ENCODE measurements at places on chromosomes 12 and 14. TPM values are rescaled to one million over a fixed set of nuclear protein-coding genes. Genes with fewer than 3 reads are reported as not detected.

DNA sequence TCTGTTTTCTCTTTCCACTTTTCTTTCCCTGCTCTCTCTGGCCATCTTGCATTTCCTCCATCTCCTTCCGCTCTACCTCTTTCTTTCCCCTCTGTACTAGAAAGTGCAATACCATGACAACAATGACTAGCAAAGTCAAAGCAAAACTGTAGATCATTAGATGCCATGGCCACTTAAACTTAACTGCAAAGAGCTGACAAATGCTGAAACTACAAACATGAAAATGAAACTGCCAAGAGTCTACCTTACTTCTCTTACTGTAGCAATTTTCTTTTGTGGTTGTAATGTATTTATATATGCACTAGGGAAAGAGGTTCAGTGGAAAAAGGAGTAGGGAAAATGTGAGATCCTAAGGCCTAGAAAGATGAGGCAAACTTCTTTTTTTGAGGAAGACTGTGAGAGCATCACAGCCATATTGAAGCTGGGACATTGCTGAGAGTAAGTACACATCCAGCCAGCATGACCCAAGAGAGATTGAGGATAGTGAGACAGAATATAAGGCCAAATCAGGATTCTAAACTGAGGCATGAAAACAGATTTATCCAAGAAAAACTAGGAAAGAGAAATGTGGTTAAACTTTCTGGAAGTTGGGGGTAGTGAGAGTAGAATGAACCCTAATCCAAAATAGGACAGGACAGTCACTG is 276.6 kb upstream of the NAV3 start:
- DNase-seq, result no peak

- no peak for DNase-seq
Measured at GRCh38 chr12:94686834-94687628, 36.7 kb upstream of the TMCC3 start.

- peak; percentile 96 for DNase-seq
Measured at GRCh38 chr14:71372411-71372838, 465.2 kb downstream of the PCNX1 start.

DNA sequence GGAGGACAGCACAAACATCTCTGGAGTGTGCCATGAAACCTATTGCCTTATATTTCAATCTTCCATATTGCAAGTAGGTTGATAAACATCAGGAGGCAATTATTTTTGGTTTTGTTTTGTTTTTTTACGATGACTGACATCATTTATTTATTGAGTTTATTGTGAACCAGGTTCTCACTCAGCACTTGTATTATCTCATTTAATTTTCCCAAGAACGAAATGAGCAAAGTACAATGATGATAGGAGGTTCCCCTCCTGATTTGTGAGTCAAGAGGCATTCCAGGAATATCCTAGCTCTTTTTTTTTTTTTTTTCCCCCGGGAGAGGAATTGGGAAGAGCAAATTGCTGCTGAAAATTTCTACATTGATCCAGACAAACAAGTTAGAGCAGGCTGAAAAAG is 4.7 kb downstream of the SOCS2 start:
- DNase-seq, result no peak

DNA sequence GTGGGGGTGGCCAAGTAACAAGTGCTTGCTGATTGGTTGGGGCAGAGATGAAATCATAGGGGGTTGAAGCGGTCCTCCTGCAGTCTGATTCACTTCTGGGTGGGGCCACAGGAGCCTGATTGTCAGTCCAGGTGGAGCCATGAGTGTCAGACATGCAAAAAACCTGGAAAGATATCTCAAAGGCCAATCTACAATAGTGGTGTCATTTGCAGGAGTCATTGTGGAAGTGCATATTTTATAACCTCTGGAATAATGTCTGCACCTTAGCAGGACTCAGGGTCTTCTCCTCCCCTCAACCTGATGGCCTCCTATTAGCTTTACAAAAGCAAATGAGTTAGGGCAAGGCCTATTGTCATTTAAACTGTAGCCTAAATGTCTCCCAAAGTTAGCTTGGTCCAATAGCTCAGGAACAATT is 241.4 kb downstream of the NUAK1 start:
- DNase-seq, result no peak

DNA sequence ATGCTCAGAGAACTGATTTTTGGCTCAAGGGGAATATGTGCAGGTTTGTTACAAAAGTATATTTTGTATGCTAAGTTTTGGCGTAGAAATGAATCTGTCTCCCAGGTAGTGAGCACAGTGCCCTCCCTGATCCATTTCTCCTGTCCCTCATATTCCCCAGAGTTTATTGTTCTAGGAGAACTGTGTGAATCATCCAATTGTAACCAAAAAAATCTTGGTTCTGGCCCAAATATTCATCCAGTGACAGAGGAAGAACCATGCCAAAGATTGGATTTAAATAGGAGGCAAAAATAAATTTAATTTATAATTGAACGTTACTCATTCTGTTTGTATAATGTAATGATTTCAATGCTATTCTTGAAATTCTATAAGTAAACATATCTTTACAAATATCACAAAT is 4.8 kb downstream of the CATSPERB start:
- no peak for DNase-seq

- DNase-seq, result no peak
Measured at GRCh38 chr14:105473033-105473676, 1.5 kb upstream of the CRIP2 start.

DNA sequence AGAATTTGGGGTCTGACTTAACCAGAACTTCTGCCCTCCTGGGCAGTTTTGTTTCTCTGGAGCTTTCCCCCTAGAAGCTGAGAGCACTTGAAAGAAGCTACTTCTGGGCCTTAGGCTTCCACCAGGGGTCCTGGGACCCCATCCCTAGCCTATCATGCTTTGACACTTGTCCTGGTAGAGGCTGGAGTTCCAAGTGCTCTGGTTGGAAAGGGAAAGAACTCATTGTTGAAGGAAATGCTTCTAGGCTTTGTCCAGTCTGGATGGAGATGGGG is 1.4 kb upstream of the COL2A1 start:
- no peak for DNase-seq

The CMTM5 gene
- not detected for total RNA-seq

The PRPH gene
- not detected for total RNA-seq

The DTX1 gene
- 0.09 TPM for total RNA-seq

The ESPL1 gene
- total RNA-seq, result 0.67 TPM

The ARID2 gene
- total RNA-seq, result 24.3 TPM

The NFKBIA gene
- 81.0 TPM for total RNA-seq

The SYCP3 gene
- 0.50 TPM for total RNA-seq

The CCDC88C gene
- total RNA-seq, result 2.2 TPM

The KRT77 gene
- not detected for total RNA-seq
